NCI-H446 (cell line): ENCODE measurements at places on chromosomes 5 and 9.

GRCh38 chr9:136787690-136788400, 3.3 kb upstream of the TMEM141 start:
- DNase-seq, result peak; percentile 73

DNA sequence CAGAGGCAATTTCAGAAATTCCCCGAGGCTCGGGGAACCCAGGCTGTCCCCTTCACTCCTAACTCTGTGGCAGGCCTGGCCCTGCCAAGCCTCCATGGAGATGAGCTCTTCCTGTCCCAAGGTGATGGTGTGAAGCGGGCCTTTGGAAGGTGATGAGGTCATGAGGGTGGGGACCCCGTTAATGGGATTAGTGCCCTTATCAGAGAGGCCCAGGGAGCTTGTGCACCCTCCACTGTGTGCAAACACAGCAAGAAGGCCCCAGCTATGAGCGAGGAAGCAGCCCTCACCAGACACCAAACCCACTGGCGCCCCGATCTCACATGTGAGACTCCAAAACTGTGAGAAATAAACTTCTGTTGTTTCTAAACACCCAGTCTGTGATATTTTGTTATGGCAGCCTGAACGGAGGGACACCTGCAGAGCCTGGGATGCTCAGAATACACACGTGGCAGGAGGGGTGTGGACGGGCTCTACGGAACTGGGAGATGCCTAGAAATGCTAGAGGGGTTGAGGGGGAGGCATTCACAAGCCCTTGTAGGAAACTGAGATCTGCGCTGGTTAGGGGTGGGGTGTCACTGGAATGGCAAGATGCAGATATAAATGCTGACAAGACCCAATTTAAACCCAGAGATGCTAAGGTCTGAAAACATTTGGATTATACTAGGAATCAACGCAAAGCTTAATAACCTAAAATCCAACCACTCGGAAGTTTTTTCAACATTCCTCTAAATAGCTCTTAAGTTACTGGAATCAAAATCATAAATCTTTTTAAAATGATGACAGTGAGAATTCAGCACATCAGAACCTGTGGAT, 46.9 kb downstream of the ADAMTS2 start:
- DNase-seq, result no peak

- no peak for DNase-seq
These were observed 262.7 kb downstream of the DEPDC1B start for GRCh38 chr5:60437308-60437707.

DNA sequence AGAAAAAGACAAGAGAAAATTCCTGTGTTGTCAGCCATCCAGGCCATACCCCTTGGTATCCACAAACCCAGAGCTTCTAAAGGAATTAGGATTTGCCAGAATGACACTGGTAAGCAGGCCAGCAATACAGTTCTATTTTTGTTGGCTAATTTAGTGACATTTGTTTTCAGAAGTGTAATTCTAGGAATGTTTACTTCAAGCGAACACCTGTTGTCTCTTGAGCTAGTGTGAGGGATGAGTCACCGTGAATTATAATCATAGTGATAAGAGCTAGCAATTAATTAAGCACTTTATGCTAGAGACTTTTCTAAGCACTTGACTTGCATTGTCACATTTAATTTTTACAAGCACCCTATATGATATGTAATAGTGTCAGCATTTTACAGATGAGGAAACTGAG, 99.2 kb downstream of the PRKACG start:
- no peak for DNase-seq

DNA sequence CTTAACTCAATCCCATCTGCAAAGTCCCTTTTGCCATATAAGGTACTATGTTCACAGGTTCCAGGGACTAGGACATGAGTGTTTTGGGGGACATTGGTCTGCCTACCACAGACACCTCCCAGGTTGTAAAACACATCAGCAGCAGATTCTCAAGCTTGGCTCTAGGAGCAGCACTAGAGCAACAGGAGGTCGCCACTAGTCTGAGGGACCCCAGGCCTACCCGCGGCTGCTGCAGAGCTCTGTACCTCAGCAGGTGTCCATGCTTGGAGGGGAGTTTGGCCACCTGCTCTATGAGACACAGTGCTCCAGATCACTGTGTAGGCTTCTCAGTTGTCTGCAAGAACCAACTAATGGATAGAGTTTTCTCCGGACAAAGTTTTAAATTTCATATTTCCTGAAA, 262.2 kb upstream of the ARRDC3 start:
- no peak for DNase-seq

DNA sequence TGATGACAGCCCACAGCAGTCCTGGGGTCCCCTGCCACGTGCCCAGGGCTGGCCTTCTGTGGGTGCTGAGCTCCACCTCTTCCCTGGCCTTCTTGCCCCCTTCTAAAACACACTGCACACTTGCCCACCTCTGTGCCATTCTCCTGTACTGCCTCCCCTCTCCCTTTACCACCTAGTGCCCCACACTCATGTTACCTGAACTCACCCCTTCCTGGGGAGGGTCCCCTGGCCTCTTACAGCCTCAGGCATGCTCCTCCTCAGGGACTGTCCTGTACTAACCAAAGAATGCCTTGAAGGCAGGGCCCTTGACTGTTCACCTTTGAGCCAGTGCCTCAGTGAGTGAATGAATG, 60.3 kb downstream of the FGF18 start:
- no peak for DNase-seq

GRCh38 chr9:125556046-125556721, 150.8 kb downstream of the MAPKAP1 start:
- no peak for DNase-seq

DNA sequence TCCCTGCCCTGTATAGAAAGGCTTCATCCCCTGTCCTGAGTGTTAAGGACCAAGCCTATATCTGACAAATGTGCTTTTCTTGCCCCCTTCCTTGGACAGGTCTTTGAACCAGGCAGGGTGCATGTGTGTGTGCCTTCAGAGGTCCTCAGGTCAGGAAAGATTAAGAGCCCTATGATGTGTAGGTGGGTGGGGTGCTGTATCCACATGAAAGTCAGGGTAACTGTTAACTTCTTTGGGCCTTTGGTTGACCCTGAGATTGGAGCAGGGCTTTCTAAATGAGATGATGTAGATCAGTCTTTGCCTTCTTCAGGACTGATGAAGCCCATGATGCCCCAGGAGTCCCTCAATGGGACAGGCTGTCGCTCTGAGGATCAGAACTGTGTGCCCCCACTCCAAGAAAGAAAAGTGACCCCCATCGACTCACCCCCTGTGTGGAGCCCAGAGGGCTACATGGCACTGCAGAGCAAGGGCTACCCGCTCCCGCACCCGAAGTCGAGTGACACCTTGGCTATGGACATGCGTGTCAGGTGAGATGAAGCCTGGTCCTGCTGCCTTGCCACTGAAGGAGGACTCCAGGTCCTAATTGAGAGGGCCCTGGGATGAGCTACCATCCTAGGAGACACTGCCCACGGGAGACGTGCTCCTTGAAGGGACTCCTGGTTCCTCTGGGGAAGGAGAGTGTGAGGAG, 29.4 kb upstream of the POMT1 start:
- DNase-seq, result no peak

GRCh38 chr9:114207034-114207810, 51.9 kb downstream of the COL27A1 start:
- DNase-seq, result no peak

DNA sequence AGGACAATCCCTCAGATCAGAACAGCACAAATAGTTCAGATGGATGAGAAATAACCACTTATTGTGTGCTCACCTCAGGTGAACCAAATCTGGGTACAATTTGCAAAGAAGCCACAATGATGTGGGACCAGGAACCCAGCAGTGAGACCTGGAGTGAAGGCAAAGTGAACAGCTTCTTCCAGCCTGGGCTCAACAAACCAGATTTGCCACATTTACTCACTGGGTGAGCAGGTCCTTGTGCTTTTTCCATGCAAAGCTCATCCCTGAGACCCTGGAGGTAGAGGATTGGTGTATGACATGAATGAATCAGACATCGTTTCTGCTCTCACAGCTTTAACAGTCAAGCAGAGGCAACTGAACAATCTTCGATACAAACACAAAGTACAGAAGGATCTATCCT, 29.1 kb upstream of the GRIA1 start:
- no peak for DNase-seq

DNA sequence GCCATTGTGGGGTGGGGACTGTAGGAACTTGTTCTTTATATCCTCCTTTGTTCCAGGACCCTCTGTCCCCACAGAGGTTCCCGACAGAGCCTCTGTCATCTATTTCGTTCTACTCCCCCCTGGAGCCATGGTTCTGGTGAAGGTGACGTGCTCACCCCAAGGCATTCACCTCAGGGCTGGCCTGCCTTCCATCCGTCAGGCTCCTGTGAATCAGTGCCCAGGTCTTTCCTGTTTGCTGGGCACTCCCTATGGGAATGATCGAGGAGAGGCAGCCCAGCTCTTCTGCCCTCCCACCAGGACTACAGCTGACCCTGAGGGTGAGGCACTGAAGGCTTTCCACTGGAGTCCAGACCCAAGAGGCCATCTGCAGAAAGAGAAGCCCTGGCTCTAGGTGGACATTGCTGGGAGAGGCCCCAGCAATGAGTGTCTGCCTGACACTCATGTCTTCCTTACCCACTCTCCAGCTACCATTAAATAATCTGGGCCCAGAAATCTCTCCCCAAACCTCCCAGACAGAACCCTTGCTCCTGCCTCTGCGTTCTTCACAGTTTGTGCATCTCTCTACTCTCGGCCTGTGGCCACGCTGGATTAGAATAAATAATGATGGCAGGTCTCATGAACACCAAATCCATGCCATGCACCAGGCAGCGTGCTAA, 214.2 kb downstream of the FSTL4 start:
- DNase-seq, result no peak

- DNase-seq, result peak; percentile 21
These were observed 175.1 kb upstream of the MAP1B start for GRCh38 chr5:71932131-71932654.

- no peak for DNase-seq
These were observed 19.7 kb downstream of the HMCN2 start for GRCh38 chr9:130285271-130285670.

- peak; percentile 99 for DNase-seq
These were observed 39.3 kb upstream of the ANKRD33B start for GRCh38 chr5:10524376-10525123.

DNA sequence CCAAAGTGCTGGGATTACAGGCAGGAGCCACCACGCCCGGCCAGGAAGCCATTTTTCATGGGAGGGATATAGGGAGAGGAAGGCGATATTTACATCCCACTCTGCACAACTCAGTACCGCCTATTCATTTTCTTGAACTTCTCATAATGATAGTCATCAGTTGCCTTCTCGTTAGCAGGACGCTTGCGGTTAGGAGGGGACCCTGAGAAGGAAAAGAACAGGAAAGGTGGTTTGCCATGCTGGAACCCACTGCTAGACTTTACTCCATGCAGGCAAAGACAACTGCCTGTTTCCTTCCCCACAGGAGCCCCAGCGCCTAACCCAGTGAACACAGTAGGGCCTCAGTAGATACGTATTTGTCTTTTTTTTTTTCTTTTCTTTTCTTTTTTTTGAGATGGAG, 4.1 kb upstream of the TOR1A start:
- no peak for DNase-seq

DNA sequence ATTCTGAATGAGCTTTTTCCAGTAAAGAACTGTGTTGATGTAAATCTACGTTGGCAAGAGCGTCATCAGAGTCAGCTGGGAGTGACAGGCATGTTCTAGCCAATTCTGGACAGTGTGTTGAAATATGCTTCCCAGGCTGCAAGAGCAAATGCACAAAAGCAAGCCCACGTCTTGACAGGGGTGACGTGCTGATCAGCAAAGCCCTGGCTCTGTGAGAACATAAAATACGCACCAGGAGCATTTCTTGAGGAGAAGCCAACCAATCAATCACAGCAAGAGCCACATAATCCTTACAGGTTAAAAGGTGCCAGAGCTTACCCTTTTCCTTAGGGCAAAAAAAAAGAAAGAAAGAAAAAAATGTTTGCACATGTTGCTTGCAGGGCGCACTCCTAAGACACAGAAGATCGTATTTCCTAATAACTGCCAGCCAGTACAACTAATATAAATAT, 148.1 kb downstream of the PDE4D start:
- DNase-seq, result peak; percentile 51

DNA sequence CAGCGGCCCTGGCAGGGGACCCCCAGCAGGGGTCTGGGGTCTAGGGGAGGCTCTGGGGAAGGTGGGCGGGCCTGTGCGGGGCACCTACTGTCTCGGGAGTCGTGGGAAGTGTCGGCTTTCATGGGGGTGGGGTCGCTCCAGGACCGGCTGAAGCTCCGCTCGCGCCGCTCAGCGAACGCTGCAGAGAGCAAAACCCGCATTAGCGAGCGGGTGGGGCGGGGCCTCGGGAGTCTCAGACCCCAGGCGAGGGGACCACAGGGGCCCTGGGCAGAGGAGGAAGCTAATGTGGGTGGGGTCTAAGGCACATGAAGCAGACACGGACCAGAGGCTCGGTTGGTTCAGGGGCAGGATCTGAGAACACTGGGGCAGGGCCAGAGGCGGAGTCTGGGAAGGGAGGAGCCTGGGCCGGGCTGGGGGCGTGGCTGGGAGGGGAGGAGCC, 5.5 kb downstream of the NSMF start:
- no peak for DNase-seq

- no peak for DNase-seq
These were observed 2.5 kb downstream of the FRMD3 start for GRCh38 chr9:83535736-83536135.

DNA sequence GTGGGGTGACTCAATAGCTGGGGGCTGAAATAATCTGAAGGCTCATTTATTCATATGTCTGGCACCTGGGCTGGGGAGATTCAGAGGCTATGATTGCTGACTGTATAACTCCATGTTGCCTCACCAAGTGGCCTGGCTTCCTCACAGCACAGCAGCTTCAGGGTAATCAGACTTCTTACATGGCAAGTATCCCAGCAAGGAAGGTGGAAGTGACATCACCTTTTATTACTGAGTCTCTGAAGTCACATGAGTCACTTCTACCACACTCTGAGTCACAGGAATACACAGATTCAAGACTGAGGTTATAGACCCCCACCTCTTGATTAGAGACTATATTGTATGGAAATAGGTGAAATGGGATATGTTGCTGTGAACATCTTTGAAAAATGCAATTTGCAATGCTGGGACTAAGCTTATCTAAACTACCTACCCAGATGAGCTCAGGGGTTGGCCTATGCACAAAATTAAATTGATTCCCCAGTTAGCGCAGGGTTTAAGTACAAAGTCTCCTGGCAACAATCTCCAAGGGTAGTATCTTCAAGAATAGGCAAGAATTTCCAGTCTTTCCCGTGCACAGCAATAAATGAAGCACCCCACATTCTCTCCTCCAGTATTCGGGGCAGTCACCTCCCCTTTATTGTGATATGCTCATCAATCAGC, 553.1 kb downstream of the LRRC70 start:
- DNase-seq, result no peak
